PC-3 (cell line): ENCODE measurements at places on chromosomes 5 and 9. TPM values are rescaled to one million over a fixed set of nuclear protein-coding genes. Genes with fewer than 3 reads are reported as not detected.

- DNase-seq, result no peak
- no peak overlapping the region for H3K4me3 ChIP-seq
- H3K27ac ChIP-seq, result no peak overlapping the region
- H3K36me3 ChIP-seq, result no peaks in the 10 kb centered on the region
- no peaks in the 10 kb centered on the region for H3K4me1 ChIP-seq
These were observed 85.5 kb downstream of the ANXA1 start for GRCh38 chr9:73237140-73237539.

- H3K4me3 ChIP-seq, result peak overlapping the region; percentile 83
- H3K27me3 ChIP-seq, result no peaks in the 10 kb centered on the region
- H3K36me3 ChIP-seq, result no peaks in the 10 kb centered on the region
- peak overlapping the region; percentile 69 for H3K27ac ChIP-seq
These were observed 992 bp downstream of the SETD9 start for GRCh38 chr5:56910210-56910965.

DNA sequence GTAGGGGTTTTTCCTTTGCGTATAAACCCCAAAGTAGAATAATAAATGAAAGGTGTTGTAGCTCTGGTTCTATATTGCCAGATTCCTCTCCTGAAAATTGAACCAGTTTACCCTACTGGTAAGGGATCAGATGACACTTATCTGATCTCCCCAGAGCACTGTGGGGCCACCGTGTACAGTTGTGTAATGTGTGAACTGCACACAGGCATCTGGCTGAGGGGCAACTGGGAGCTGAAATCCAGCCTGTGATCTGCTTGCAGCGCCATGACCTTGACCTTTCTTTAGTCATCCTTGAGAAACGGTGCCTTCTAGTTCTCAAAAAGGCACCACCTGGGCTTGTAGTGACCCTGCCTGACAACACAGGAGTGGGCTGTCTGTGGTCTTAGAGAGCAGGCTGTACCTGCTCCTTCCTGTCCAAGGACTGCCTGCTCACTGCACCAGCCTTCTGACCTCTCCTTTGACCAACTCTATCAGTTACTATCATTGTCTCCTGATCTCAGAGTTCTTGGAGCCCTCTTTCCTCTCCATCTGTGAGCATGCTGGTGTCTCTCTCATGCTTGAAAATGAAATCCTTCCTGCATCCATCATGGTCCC is 40.2 kb downstream of the PDE6A start:
- H3K36me3 ChIP-seq, result no peaks in the 10 kb centered on the region
- no peak for DNase-seq
- H3K27ac ChIP-seq, result no peak overlapping the region
- no peak overlapping the region for H3K4me3 ChIP-seq

GRCh38 chr9:125446561-125447094 is 185.0 kb downstream of the GAPVD1 start:
- no peak for DNase-seq
- H3K27ac ChIP-seq, result no peak overlapping the region
- H3K4me3 ChIP-seq, result no peak overlapping the region
- H3K4me1 ChIP-seq, result peaks cover 4% of the 10 kb centered on the region; the same call in 1 of the 2 replicates
- H3K27me3 ChIP-seq, result no peaks in the 10 kb centered on the region
- H3K36me3 ChIP-seq, result no peaks in the 10 kb centered on the region

DNA sequence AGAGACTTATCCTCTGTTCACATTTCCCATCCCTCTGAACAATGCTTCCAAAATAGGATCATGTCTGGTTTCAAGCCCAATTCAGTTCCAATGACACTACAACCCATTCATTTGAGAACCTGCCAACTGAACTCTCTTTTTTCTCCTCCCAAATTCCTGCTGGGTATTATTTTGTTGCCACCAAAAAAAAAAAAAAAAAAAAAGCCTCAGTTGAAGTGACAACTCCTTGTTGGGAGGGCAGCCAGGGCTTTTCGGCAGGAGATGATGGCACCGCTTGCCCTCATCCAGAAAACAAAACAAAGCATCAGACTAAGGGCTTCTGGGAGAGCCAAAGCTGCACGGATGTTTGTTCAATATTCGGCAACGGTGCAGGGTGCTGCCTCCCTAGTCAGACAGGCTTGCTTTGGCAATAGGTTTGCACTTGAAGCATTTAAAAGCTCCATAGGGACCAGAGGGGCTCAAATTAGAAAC is 30.6 kb upstream of the TRIM32 start:
- H3K27ac ChIP-seq, result no peak overlapping the region
- H3K4me1 ChIP-seq, result peaks cover 7% of the 10 kb centered on the region; the same call in 1 of the 2 replicates
- H3K36me3 ChIP-seq, result no peaks in the 10 kb centered on the region

- peak overlapping the region; percentile 58; the same call in 1 of the 2 replicates for H3K4me3 ChIP-seq
- no peak overlapping the region for H3K27ac ChIP-seq
- DNase-seq, result no peak
- peaks cover 37% of the 10 kb centered on the region for H3K27me3 ChIP-seq
- no peaks in the 10 kb centered on the region; the same call in 1 of the 2 replicates for H3K4me1 ChIP-seq
- H3K36me3 ChIP-seq, result no peaks in the 10 kb centered on the region
These were observed 43.4 kb upstream of the BICD2 start for GRCh38 chr9:92807757-92808725.

DNA sequence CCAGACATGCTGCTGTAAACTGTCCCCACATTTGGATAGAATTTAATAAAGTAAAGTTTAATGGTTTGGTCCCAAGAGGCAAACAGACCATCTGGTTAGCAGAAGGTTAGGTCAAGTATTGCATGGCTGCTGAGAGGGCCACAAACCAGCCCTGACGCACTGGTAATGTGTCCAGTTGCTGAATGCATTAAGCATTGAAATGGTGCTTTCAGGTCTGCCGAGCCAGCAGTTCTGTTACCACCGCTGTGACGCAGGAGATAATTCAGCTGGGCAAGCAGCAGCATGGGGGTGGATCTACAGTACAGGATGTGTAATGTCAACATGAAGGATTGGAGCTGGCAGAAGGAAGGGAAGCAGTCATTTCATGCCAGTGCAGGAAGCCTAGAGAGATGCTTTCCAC is 16.0 kb downstream of the ZNF462 start:
- no peak overlapping the region for H3K4me3 ChIP-seq
- no peak overlapping the region for H3K27ac ChIP-seq
- peaks cover 14% of the 10 kb centered on the region for H3K36me3 ChIP-seq
- H3K4me1 ChIP-seq, result peaks cover 26% of the 10 kb centered on the region

The PRDM9 gene
- total RNA-seq, result 0.11 and 0.12 TPM in 2 replicates

The TMEM171 gene
- 1.8 and 2.4 TPM in 2 replicates for total RNA-seq
